ENCODE measurements at places on chromosomes 13 and 19.

- no peak for DNase-seq
Measured at GRCh38 chr13:27174766-27175455, 3.3 kb upstream of the USP12 start.

DNA sequence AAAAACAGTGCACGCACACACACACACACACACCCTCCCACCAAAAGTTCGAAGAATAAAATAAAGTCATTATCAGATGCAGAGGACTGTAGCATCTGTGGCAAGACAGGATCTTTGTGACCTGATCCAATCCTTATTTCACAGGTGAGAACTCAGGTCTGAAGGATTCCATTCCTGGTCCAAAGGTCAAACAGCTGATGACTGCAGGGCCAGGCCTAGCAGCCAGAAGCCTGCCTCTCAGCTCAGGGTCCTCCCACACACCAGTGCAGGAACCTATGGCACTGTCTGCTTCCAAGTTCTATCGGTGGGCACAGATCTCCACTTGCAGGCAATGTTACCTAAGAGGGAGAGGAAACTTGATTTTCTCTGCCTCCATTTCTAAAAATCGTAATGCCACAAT lies 57.5 kb downstream of the SERP2 start:
- no peak for DNase-seq

GRCh38 chr19:6212403-6213265 lies 67.1 kb downstream of the MLLT1 start:
- no peak for DNase-seq

DNA sequence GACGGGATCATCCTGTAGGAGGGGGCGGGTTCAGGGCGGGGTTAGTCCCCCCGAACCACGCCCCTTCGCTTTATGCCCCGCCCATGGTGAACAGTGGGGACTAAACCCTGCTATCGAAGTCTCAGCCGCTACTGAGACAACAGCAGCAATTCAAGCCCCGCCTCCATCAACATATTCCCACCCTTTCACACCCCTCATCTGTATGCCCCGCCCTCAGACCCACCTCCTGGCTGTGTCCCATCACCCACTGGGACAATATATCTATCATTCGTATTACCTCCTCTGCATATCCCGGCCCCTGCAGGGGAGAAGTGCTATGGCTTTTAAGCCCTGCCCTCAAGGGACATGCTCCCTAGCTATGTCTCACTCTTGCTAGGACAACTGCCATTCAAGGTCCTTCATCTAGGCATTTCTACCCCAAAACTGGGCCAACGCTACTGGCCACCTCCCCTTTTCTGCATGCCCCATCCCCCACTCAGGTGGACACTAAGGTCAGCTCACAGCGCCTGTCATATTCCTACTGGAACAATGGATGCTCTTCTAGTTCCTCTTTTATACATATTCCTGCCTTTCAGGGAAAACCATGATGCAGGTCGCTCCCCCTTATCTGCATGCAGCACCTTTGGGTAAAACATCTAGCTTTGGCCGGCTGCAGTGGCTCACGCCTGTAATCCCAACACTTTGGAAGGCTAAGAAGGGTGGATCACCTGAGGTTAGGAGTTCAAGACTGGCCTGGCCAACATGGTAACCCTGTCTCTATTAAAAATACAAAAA lies 11.9 kb downstream of the LRFN1 start:
- no peak for DNase-seq

DNA sequence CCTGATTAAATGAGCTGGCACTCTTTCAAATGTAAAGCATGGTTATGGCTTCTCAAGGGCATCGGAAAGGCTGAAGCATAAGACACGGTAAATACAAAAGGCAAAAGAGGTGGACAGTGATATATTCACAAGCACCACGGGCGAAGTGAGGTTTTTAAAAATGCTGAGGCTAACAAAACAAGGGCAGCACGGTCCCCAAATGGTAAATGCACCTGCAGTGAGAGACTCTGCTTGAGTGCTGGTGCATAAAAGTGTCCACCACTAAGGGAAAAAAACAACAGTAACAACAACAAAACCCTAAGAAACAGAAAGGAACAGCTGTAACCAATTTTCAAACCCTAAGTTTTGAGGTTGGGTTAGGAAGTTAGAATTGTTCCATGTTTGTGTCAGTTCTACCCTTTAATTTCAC lies 234.9 kb downstream of the PCDH9 start:
- DNase-seq = no peak

- no peak for DNase-seq
Measured at GRCh38 chr13:101795460-101795859, 343.0 kb downstream of the ITGBL1 start.

- no peak for DNase-seq
Measured at GRCh38 chr13:44104969-44105368, 225.3 kb downstream of the LACC1 start.

DNA sequence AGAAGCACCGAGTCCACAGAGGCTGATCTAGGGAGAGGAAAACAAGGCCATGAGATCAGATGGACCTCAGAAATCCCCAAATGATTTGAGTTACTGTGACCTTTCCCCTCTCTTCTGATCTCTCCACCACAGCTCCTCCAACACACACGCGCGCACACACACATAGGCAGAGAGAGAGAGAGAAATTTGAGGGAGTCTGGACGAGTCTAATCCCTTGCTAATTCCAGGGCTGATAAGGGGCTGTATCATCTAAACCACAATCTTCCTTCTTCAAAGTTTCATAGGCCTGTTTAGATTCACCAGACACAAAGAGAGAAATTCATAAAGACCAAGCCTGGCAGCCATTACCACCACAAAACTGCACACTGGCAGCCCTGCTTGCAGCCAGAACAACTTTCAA lies 8.6 kb downstream of the ZFP82 start:
- DNase-seq = no peak

GRCh38 chr13:46113596-46113995 lies 8.8 kb upstream of the CPB2 start:
- DNase-seq = no peak

- no peak for DNase-seq
Measured at GRCh38 chr19:3464587-3465235, 15.6 kb downstream of the SMIM24 start.

DNA sequence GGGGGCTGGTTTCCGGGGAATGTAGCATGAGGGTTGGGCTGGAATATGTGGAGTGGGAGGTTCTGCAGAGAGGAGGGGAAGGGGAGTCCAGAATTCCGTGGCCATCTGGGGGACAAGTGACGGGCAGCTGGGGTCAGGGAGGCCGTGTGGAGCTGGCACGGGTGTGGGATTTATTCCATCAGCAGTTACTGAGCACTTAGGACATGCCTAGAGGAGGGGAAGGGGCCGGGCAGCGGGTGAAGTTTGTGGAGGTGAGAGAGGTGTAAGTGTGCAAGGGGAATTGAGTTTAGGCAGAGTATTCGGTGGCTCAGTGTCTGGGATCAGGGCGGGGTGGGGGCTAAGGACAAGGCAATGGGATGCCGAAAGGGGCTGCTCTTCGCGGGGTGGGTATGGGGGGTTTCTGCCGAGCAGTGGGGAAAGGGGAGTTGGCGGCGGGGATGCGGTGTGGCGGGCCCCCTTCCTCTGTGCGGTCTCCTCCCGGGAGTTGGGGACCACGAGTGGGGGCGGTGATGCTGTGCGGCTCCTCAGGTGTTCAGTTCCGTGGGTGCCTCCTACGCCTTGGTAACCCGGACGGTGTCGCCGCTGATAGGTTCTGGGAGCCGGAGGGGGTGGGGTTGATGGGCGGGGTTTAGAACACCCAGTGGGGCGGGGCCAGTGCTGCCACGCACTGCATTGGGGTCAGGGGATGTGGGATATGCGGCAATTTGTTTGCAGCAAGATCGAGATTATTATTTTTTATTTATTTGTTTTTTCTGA lies 5.4 kb downstream of the CCDC61 start:
- no peak for DNase-seq

DNA sequence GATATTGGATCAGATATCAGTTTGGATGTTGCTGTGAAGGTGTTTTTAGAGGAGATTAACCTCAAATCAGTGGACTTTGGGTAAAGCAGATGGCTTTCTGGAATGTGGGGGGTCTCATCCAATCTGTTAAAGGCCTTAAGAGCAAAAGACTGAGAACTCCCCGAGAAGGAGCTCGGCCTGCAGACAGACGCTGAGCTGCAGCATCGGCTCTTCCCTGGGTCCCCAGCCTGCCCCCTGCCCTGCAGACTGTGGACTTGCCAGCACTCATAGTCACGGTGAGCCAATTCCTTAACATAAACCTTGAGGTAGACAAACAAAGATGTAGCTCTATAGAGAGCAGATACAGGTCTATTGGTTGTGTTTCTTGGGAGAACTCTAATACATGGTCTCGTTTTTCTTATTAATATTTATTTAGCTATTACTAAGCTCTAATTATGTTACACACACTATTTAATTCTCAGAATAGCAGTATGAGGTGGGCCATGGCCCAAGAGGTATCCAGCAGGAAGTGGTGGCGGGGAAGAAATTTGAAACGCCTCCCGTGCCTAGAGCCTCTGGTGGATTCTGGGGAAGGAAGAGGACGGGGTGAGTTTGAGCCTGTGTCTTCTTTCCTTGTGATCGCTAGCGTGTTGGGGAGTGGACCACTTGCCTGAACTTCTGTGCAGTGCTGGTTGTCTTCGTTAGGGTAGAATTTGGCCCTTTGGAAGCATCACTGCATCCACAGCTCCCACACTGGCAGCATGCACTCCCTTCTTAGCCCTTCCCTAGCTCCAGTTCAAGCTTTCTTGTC lies 305.3 kb downstream of the TEX29 start:
- no peak for DNase-seq

DNA sequence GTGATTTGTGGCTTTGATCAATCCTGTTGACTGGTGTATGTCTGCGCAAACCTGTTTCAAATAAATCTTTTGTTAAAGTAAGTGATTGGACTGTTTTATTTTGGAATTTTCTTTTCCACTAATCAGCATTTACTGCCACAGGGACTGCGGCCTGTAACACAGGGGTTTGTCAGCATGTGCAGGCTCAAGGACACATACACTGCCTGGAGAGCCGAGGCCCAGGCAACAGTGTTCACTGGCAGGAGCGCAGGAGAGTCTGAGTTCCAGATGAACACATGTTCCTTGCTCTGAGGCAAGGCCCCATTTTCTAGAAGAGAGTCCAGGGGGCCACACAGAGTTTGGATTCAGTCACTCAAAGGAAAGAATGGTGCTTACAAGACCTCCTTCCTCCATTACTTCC lies 26.0 kb downstream of the SHISA2 start:
- no peak for DNase-seq

GRCh38 chr19:6811906-6812305 lies 39.4 kb downstream of the VAV1 start:
- peak; percentile 33 for DNase-seq

GRCh38 chr13:93356469-93356868 lies 129.9 kb downstream of the GPC6 start:
- DNase-seq = no peak

- DNase-seq = no peak
Measured at GRCh38 chr13:46947425-46948191, 50.8 kb upstream of the HTR2A start.

DNA sequence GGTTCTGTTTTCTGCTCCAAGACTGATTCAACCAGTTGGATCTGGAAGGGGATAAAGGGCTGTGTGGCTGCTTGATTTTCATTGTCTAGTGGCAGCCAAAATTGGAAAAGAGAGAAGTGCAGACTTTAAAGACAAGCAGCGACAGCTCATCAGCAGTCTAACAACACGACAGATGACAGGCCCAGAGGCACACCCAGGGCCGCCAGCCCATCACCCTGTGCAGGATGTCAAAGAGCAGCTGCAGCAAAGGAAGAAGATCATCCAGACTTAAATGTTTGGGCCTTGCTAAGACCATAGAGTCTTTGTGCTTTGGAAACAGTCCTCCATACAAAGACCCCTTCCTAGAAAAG lies 421.0 kb upstream of the KLF12 start:
- DNase-seq = no peak

DNA sequence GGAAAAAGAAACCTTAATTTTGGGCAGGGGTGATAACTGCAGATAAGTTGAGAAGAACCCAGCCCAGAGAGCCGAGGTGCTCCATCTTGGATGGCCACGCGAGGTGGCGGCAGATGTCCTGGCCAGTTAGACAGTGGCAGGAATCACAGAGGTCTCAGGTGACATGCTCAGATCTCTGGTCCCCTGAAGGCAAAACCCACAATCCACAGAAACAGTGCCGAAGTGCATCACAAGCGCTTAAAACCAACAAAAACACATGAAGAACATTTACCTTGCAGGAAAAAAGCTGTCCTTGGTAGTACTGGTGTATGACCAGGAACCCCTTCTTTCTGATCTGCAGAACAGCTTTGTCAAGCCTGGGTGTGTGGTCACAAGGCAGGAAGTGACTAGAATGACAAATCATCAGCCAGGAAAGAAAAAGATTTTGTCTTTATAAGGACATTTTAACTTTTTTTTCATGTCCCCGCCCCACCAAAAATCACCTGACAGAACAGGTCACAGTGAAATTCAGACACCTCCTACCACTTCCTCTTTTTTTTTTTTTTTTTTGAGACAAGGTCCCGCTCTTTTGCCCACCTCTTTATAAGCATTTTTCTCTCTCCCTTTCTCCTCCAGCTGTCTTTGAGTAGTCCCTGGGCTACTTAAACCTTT lies at the start of gene LCP1:
TSS of gene LCP1 (minus strand) at position 338 of the 651 bp plus-strand sequence. CDS start 22,515 bp downstream, outside the sequence.
- no peak for DNase-seq

DNA sequence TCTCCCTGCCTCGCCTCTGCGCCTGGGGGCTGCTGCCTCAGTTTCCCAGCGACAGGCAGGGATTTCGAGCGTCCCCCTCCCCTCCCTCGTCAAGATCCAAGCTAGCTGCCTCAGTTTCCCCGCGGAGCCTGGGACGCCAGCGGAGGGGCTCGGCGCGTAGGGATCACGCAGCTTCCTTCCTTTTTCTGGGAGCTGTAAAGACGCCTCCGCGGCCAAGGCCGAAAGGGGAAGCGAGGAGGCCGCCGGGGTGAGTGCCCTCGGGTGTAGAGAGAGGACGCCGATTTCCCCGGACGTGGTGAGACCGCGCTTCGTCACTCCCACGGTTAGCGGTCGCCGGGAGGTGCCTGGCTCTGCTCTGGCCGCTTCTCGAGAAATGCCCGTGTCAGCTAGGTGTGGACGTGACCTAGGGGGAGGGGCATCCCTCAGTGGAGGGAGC lies 722 bp upstream of the ICAM1 start:
- DNase-seq = no peak

- no peak for DNase-seq
Measured at GRCh38 chr19:28831462-28831861, 381.5 kb downstream of the UQCRFS1 start.

DNA sequence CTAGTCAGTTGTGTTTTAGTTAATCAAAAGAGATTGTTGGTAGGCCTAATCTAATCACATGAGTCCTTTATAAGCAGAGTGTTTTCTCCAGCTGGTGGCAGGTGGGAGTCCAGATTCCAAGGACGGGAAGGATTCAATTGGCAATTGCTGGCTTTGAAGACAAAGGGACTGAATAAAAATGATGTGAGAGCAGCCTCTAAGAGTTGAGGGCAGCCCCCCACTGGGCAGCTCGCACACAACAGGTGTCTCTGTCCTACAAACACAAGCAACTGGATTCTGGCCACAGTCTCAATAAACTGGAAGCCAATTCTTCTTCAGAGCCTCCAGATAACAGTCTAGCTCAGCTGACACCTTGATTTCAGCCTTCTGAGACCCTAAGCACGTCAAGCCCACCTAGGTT lies 915.2 kb downstream of the PCDH9 start:
- DNase-seq = no peak

- no peak for DNase-seq
Measured at GRCh38 chr13:78714717-78715116, 55.8 kb upstream of the OBI1 start.

- no peak for DNase-seq
Measured at GRCh38 chr19:48623556-48624066, 4.3 kb downstream of the SPHK2 start.

GRCh38 chr19:11300811-11301120 lies 4.8 kb downstream of the TSPAN16 start:
- DNase-seq = no peak

All from HS-5 (cell line).